ENCODE measurements at places on chromosomes 3 and 15. TPM values are rescaled to one million over a fixed set of nuclear protein-coding genes. Genes with fewer than 3 reads are reported as not detected.

DNA sequence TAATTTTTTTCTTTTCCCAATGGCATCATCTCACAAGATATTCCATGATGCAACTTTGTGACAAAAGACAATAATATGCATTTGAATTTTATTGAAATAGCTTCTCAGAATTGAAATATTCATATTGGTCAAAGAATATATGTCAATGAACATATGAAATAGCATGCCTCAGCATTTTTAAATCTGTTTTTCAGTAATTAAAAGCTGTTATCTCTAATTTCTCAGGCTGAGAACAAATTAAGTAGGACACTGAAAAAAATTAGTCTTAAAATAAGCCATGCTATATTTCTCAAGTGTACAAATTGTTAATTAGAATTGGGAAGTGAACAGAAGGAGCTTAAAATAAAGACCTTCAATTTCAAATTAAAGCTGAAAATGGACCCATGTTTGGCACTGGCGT lies 570.1 kb downstream of the MFSD1 start:
- ATAC-seq, result no peak

DNA sequence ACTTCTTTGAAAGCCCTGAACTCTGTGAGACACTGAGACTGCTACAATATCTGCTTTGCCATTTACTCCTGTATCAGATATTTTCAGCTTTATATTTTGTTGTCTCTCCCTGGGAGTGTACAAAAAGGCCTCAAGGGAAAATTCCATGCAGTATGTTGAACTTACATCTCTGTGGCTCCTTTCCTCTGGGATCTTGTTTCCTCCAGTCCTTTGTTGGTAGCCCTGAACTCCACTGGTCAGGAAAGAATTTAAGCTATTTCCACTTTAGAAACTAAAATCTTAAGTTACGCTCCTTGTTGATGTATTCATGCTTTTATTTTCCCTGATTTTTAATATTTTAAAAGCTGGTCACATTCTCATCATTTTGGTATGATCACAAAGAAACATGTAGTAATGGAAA lies 277.9 kb downstream of the FHIT start:
- no peak for ATAC-seq

- no peak for ATAC-seq
Measured at GRCh38 chr3:132009241-132009640, 25.6 kb downstream of the CPNE4 start.

The IMPG2 gene
- total RNA-seq, result 0.43 TPM

The SEMA6D gene
- not detected for total RNA-seq

- ATAC-seq, result no peak
Measured at GRCh38 chr3:148848410-148848809, 16.7 kb upstream of the CPA3 start.

The NTRK3 gene
- total RNA-seq, result not detected

The PLA1A gene
- total RNA-seq, result 0.34 TPM

GRCh38 chr3:10260211-10260701 lies 12.0 kb downstream of the TATDN2 start:
- no peak for ATAC-seq

DNA sequence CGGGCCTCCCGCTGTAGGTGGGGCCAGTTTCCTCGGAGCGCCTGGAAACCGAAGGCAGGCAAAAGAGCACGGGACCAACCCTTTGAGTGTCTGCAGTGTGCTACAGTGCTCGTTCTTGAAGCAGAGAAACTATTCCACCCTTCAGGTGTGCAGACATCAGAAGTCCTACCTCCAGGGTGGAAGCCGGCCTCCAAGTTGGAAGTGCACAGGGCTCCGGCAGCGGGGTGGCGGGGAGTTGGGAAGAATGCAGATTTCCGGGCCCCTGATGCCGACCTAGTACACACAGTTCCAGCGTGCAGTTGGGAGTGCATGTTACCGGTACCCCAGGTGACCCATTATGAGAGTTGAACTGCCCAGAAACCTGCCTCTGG lies 3.0 kb downstream of the KLF13 start:
- no peak for ATAC-seq

DNA sequence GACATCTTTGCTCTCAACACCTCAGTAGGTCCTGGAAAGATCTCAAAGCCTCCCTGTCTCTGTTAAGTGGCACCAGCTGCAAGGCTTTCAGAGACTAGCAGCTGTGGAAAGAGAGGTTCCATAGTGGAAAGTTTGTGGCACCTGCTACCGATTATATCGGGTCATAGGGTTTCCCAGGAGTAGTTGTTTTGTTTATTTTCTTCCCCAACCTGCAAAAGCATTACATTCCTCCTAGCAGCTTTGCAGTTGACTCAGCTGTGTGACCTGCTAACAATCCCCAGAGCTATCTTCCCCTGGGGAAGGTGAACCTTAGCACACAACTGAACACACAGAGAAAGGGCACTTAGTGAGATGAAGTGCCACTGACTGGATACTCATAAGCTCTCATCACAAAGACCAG lies 598.9 kb upstream of the GRM7 start:
- no peak for ATAC-seq

The TGFBR2 gene
- total RNA-seq, result 63.2 TPM

DNA sequence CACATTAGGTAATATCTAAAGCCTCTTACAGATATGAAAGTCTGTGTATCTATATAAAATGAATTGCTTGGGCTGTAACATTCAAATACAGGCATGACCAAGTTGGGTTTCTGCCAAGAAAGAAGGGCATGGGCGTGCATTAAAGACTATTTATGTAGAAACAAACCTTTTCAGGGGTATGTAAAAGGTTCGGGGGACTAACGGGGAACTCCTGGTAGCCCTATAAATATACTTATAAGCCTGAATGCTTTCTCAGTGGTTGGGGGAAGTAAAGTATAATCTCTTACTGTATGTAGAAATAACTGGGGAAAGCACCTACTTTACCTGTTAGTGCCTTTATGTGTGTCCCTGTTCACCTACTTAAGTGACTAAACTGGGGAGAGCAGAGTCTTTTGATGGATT lies 154.5 kb upstream of the TBL1XR1 start:
- peak; percentile 95 for ATAC-seq

DNA sequence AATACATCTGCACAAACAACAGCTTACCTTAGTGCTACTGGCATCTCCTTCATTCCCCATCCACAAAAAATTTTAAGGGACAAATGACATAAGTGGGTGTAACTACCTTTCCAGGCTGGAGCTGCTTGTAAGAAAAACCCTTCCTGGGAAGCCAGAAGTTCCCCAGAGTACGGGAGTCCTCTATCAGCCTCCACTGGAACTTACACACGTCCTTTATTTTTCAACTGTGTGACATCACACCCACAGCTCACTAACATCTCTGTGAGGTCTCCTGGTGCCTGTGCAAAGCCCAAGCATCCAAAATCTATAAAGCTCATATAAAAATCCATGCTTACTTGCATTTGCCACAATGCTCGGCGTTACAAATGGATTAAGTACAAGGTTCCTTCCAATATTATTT lies 27.6 kb downstream of the LRIG1 start:
- no peak for ATAC-seq

The CD200R1L gene
- total RNA-seq, result not detected

GRCh38 chr3:71227270-71227661 lies 356.3 kb downstream of the FOXP1 start:
- ATAC-seq, result peak; percentile 7

DNA sequence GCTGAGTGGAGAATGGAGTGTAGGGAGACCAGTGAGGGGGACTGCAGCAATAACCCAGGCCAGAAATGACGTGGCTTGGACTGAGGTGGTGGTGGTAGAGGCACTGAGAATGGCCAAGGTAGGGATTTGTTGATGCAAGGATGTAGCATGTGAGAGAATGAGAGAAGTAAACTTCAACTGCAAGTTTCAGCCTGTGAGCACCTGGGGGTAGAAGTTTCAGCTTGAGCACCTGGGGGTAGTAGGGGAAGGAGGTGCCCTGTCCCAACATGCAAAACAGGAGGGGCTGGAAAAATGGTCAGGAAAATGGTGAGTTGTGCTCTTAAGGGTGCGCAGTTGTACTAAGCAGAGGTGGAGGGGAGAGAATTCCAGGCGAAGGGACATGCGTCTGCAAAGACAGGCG lies 31.0 kb downstream of the IL16 start:
- no peak for ATAC-seq

All from activated T-helper 17 cell treated with anti-CD3 and anti-CD28 coated beads, Interleukin-2, amount 50 U/mL, for 72 hours (primary cell).